Stimulated activated CD4-positive, alpha-beta T cell treated with anti-CD3 and anti-CD28 coated beads, Interleukin-15, amount 100 ng/mL, for 1 hour (primary cell): ENCODE measurements at places on chromosomes 2 and 18.

DNA sequence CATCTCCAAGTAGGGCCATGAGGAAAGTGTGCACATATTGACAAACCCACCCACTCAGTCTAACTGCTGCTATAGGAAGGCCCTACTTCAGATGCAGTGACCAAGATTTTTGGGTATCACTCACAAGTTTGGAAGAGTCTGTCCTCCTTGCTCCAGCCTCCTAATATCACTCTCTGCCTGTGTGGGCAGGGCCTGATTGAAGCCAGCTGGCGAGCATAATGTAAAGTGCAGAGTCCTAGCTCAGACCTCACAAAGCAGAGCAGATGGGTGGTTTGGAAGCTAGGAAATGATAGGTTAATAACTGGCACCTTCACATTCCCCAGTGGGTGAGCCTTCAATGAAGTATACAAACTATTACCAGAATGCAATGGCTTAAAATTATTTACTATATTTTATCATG lies 11.2 kb upstream of the SULT1C3 start:
- DNase-seq: no peak

GRCh38 chr18:51168960-51169662 lies 28.4 kb downstream of the MEX3C start:
- DNase-seq: no peak

GRCh38 chr2:84493514-84493913 lies 22.8 kb upstream of the DNAH6 start:
- DNase-seq: no peak

DNA sequence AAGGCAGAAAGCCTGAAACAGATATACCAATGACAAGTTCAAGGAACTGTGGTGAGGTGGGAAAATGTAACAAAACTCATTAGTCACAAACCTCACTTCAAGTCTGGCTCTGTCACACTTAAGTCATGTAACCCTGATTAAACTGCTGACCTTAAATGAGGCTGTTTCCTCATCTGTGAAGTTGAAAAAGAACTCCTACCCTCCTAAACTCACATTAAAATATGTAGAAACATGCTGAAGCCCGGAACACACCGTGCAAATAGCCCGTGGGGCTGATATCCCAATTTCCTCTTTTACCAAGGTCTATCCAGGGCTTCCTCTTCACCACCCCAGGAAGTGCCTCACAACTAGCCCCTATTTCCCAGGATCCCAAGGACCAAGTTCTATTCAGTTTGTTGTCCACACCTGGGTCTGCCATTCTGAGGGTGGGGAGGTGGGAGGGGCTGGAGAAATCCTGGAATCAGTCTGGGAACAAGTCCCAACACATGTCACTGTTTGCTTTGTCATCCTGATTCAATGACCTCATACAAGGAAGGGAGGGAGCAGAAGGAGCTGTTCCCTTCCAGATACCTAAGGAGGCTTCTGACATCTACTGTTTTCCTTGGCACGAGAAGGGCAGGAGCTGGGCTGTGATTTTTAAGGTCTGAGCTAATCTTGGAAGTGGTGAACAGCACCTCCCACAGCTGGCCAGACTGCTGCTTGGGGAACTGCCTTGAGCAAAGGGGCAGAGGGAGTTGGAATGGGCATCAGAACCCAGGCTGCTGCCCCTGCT lies 42.3 kb downstream of the SLC4A1AP start:
- DNase-seq: no peak

- DNase-seq: no peak
These were observed 6.6 kb upstream of the PROM2 start for GRCh38 chr2:95267458-95268210.
